ENCODE measurements at places on chromosomes 4 and X. TPM values are rescaled to one million over a fixed set of nuclear protein-coding genes. Genes with fewer than 3 reads are reported as not detected.

SYP gene
- 3.9 TPM for total RNA-seq

MAGEA2 gene
- not detected for total RNA-seq

MAGEC2 gene
- not detected for total RNA-seq

F11 gene
- total RNA-seq, result not detected

GAGE12J gene
- total RNA-seq, result not detected

SLC34A2 gene
- total RNA-seq, result not detected
